ENCODE measurements at places on chromosomes 7 and 10.

- no peak for DNase-seq
These were observed 58.3 kb downstream of the CDHR3 start for GRCh38 chr7:106021151-106022067.

DNA sequence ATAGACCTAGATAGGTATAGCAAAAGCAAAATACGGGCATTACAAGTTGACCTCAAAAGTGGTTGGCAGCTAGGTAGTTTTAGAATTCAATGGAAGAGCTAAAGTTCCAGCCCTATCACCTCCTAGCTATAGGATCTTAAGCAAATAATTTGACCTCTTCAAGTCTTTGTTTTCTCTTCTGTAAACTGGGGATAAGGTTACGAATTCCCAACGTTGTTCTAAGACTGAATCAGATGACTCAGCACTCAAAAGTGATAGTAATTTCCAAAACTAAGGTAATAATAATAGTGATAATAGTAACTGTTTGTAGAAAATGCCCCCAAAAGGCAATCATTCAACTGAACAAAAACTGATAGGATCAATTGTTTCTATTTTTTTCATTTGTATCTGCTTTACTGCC, 445.2 kb downstream of the KCNMA1 start:
- no peak for DNase-seq

GRCh38 chr7:94605031-94605430, 50.9 kb downstream of the SGCE start:
- DNase-seq, result no peak

DNA sequence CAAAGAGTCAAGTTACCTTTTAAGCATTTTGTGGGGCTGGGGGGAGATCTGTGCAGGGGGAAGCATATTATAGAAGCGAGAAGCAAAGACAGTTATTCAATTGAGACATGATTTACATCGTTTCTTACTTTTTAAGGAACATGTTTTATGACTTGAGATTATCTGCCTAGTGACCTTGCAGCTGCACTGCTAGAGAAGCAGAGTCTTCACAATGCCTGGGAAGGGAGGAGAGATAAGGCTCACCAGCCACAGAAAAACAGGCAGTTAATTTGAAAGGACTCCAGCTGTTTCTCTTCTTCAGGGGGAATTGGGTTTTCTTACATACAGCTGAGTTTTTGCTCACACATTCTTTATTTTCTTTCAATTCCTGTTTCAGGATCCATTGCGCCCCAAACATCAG, 31.0 kb downstream of the PHYH start:
- DNase-seq, result no peak

GRCh38 chr10:36779238-36779846, 346.1 kb upstream of the ANKRD30A start:
- no peak for DNase-seq

Measured in activated naive CD4-positive, alpha-beta T cell (primary cell).